Renal pelvis (tissue), 12 donors: ENCODE measurements at places on chromosomes 16 and 17. TPM values are rescaled to one million over a fixed set of nuclear protein-coding genes. Genes with fewer than 3 reads are reported as not detected.

DNA sequence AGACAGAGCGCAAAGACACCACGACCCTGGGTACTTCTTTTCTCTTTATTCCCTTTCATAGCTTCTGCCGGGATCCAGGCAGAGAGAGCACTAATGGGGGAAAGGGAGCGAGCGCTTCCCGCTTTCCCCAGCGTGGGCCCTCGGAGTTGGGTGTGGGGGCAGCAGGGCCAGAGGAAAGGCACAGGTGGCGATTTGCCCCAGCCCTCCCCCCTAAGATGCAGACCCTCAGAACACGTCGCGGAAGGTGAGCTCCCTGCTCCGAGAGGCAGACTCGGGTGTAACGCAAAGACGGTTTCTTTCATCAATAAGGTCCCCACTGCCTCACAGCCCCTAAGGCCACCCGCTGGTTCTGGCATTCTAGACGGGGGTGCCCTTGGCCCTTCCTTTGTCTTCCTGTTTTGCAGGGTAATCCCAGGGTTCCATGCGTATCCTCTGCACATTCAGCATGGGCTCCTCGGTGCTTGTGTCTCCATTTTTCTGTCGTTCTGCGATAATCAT is 570 bp upstream of the NME3 start:
- no peak for DNase-seq

DNA sequence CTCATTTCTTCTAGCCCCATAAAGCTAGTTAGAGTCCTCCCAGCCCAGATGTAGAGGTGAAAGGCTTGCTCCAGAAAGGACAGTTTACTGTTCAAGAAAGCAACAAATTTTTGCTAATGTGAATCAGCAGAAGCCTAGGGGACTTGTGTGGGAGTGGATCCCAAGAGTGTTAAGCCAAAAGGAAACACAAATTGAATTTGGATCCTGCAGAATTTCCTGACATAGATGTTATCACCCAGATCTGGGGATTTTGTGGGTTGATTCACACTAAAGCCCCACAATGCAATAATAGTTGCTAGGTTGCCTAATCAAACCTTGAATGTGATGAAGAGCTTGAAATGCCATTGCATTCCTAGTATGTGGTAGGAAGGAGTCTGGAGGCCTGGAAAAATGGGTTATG is 135.2 kb upstream of the HS3ST3A1 start:
- DNase-seq: no peak

- no peak for DNase-seq
Observed at GRCh38 chr17:79065105-79065670, 9.4 kb upstream of the ENGASE start.

DNA sequence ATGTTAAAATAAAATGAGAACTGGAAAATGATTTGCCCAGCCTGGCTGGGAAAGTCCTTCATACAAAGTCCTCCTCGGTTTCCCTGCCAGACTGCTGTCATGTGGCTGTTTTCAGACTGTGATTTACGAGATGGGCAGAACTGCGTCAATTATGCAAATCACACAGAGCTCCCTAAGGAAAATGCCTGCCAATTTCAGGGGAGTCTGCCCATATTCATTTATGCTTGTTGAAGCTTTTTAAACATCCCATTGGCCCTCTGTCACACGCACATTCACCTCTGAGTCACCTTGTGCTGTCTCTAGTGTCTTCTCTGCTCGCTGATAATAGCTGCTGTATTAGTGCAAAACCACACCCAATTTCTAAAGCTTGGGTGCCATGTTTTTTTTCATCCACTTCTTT is 81.7 kb upstream of the FAM20A start:
- no peak for DNase-seq

- no peak for DNase-seq
Observed at GRCh38 chr17:29505836-29506235, 61.0 kb downstream of the ABHD15 start.

- no peak for DNase-seq
Observed at GRCh38 chr17:4205917-4206316, 57.9 kb downstream of the ANKFY1 start.

- no peak for DNase-seq
Observed at GRCh38 chr16:5205361-5206040, 107.9 kb upstream of the EEF2KMT start.

DNA sequence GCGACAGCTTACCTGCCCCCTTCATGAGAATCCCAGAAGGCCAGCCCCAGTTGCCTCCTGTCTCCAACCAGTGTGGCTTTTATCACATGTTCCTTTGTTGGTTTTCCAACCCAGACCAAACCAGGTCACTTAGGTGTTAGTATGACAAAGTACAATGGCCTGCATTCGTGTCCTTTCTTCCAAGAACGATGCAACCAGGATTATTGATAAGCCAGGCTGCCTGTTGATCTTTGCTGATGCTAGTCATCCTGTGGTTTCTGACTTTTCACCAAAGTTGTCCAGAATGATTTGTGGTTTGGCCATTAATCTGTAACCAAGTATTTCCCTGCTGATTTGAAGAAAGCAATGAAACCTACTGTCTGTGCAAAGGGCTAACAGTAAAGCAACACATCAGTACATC is 191.4 kb downstream of the CYLD start:
- no peak for DNase-seq

Gene MFAP4
- polyA plus RNA-seq: 259 TPM

Gene TNFRSF13B
- not detected for polyA plus RNA-seq

Gene SEPTIN12
- not detected for polyA plus RNA-seq

Gene DOC2A
- 4.9 TPM for polyA plus RNA-seq

Gene TEX14
- 1.2 TPM for polyA plus RNA-seq
